ENCODE measurements at places on chromosomes 7 and 10.
A peak's percentile ranks its signal among the peaks of the same experiment; 100 is the strongest.

DNA sequence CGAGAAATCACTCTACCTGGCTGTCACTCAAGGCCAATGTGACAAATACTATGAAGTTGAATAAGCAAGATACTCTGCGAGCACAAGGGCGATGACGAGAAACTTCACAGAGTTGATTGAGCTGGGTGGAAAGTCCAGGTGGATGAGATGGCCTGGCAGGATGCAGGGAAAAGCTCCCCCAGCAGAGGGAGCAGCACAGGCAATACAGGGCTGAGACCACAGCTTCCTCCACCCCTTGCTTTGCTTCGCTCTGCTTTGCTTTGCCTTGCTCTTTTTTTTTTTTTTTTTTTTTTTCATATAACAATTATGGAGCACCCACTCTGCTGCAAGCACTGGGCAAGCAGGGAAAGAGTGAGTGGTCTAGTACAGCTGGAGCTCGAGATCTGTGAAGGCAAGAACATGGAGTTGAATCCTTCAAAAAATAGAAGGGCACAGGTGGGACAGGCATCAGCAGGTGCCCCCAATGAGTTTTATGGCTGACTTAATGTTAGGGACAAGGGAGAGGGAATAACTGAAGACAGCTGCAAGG, 88.3 kb downstream of the CABCOCO1 start:
- DNase-seq: peak; percentile 29

GRCh38 chr10:76037531-76038155, 606.2 kb downstream of the LRMDA start:
- DNase-seq: no peak

DNA sequence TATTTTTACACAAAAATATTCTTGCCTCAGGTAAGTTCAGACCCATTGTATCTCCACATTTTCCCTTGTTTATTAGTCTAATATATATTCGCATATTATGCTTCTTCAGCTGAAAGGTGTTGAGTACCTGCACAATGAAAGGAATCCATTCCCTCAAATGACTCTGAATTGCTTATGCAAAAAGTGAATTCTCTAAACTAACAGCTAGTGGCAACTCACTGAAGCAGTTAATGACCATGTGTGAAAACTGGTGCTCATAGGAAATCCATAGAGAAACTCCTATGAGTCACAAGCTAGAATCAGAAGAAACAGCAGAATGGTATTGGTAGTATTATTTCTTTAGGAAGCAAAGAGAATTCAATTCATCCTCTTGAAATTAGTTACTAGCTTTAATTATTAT, 33.5 kb upstream of the RNF148 start:
- no peak for DNase-seq

GRCh38 chr7:135650831-135651573, 11.3 kb upstream of the STMP1 start:
- no peak for DNase-seq

DNA sequence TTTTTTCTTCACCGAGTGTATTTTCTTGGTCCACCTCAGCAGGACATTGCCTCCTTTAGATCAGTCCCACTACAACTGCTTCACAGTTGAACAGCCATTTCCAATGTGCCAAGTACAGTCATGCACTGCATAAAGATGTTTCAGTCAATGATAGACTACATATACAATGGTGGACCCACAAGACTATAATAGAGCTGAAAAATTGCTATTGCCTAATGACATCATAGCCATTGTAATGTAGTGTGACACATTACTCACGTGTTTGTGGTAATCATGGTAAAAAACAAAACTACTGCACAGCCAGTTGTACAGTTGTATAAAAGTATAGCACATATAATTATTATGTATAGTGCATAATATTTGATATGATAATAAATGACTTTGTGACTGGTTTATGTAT, 113.8 kb upstream of the HPS1 start:
- DNase-seq: no peak

DNA sequence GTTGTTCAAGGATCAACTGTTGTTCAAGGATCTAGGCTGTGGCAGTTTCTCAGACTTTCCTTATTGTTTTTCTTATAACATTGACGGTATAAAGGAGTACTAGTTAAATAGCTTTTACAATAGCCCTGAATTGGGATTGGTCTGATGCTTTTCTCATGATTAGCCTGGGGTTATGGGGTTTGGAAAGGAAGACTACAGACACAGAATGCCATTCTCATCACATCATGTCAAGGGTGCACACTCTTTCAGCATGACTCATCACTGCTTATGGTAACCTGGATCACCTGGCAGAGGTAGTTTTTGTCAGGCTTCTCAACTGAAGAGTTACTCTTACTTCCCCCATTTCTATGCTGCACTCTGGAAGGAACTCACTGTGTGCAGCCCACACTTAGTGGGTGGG, 194.2 kb upstream of the NPSR1 start:
- DNase-seq: no peak

GRCh38 chr7:21580073-21580521, 37.3 kb downstream of the DNAH11 start:
- no peak for DNase-seq

DNA sequence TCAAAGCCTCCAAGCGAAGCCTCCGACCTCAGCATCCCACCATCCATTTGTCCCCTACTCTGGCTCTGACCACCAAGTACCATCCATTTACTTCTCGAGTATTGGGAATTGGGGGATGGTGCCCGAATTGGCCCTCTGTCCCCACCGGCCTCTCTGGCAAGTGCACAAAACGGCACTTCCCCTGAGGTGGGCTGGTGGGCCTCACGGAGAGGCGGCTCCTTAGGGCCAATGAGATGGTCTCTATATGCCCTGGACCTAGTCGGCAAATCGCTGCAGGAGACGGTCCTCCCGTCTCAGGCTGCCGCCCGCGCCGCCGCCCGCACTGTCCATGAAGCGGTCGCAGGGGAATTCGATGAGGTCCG, 2.8 kb downstream of the TRIL start:
- DNase-seq: no peak
